ENCODE measurements at places on chromosomes 3 and 15.

- no peaks in the 10 kb centered on the region for H3K36me3 ChIP-seq
- no peaks in the 10 kb centered on the region for H3K4me1 ChIP-seq
- no peak for ATAC-seq
- no peaks in the 10 kb centered on the region for H3K27me3 ChIP-seq
Observed at GRCh38 chr3:62462104-62462762, 88.9 kb upstream of the FEZF2 start.

GRCh38 chr3:99248130-99248529 lies 346.6 kb upstream of the DCBLD2 start:
- no peaks in the 10 kb centered on the region for H3K36me3 ChIP-seq
- ATAC-seq, result no peak
- peaks cover 4% of the 10 kb centered on the region for H3K4me1 ChIP-seq
- no peak overlapping the region for H3K27ac ChIP-seq
- no peak overlapping the region for H3K4me3 ChIP-seq

- ATAC-seq, result no peak
- no peaks in the 10 kb centered on the region for H3K27me3 ChIP-seq
- H3K27ac ChIP-seq, result no peak overlapping the region
- H3K4me3 ChIP-seq, result no peak overlapping the region
Observed at GRCh38 chr3:99084826-99085225, 183.3 kb upstream of the DCBLD2 start.

- H3K4me3 ChIP-seq, result no peak overlapping the region
- no peaks in the 10 kb centered on the region for H3K27me3 ChIP-seq
- ATAC-seq, result no peak
- no peak overlapping the region for H3K27ac ChIP-seq
- H3K36me3 ChIP-seq, result no peaks in the 10 kb centered on the region
Observed at GRCh38 chr15:69377216-69377970, 36.8 kb upstream of the KIF23 start.

DNA sequence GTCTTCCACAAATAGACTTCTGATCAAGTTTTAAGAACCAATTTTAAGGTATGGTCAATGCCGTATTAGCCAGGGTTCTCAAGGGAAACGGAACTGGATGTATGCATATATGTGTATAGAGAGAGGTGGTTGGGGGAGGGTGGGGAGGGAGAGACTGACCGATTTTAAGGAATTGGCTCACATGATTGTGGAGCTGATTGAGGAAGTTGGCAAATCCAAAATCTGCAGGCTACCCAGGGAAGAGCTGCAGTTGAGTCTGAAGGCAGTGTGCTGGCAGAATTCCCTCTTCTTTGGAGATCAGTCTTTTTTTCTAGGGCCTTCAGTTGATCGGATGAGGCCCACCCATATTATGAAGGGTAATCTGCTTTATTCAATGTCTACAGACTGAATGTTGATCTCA lies 40.8 kb upstream of the SPRED1 start:
- H3K36me3 ChIP-seq, result no peaks in the 10 kb centered on the region
- no peak overlapping the region for H3K27ac ChIP-seq
- H3K4me3 ChIP-seq, result no peak overlapping the region
- ATAC-seq, result no peak
- no peaks in the 10 kb centered on the region for H3K27me3 ChIP-seq

Data from gastroesophageal sphincter (tissue), 4 donors.